ENCODE measurements at places on chromosomes 2 and 18.

DNA sequence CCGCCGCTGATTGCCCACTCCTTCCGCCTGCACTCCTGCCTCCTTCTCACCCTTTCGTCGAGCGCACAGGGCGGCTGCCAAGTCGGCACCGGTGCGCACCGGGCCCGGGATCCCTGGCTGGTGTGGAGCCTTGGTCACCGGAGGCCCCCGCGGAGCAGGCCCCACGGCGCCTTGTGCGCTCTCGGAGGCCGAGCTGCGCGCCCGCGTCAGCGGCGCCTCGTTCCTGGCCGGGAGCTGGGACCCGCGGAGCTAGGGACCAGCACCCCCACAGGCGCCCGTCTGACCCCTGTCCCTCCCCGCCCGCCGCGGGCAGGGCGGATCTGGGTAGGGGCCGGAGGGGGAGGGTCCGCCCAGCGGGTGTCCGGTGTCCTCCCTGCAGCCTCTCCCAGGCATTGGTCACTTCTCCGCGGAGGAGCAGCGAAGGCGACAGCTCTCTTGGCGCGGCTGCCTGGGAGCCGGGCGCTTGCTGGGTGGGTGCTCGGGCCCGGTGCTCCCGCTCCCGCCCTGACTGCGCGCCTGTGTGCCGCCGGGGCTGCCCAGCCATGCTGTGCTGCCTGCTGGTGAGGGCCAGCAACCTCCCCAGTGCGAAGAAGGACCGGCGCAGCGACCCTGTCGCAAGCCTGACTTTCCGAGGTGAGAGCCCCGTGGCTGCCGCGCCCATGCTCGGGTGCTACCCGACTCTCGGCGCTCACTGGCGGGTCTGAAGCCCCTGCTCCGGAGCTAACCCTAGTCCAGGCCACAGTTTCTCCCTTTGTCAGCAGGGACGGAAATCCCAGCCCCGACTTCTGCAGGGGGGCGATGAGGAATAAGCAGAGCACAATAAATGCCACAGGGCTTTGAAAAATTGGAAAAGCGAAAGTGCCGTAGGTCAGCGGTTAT is 13.2 kb downstream of the DYSF start:
- peak overlapping the region; percentile 58 for H3K27ac ChIP-seq
- no peaks in the 10 kb centered on the region for H3K36me3 ChIP-seq
- H3K4me3 ChIP-seq: peak overlapping the region; percentile 68
- DNase-seq: peak; percentile 71

GRCh38 chr2:16351137-16351536 is 314.5 kb downstream of the CYRIA start:
- no peaks in the 10 kb centered on the region for H3K4me1 ChIP-seq
- DNase-seq: no peak
- H3K36me3 ChIP-seq: no peaks in the 10 kb centered on the region
- H3K27me3 ChIP-seq: no peaks in the 10 kb centered on the region

DNA sequence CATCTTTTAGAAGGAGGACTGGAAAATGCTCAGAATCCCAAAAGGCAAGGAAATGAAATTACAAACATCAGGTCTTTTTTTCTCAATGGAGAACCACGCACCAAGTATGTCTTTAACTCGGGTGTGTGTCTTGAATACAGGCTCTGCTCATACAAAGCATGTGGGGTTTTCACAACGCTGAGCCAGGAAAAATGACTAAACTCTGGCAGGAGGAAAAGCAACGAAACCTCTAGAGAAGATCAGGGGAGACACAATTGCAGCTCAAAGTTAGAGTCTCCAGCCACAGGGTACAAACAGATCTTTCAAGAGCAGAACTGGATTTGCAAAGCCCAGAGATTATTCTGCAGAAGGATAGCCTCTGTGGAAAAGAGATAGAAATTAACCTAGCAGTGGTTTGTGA is 42.8 kb upstream of the TPO start:
- no peak for DNase-seq
- no peak overlapping the region for H3K4me3 ChIP-seq

GRCh38 chr2:74919827-74920226 is 38.6 kb upstream of the POLE4 start:
- H3K4me3 ChIP-seq: peak overlapping the region; percentile 39
- peaks cover 6% of the 10 kb centered on the region for H3K4me1 ChIP-seq
- no peaks in the 10 kb centered on the region for H3K27me3 ChIP-seq
- no peaks in the 10 kb centered on the region for H3K36me3 ChIP-seq

DNA sequence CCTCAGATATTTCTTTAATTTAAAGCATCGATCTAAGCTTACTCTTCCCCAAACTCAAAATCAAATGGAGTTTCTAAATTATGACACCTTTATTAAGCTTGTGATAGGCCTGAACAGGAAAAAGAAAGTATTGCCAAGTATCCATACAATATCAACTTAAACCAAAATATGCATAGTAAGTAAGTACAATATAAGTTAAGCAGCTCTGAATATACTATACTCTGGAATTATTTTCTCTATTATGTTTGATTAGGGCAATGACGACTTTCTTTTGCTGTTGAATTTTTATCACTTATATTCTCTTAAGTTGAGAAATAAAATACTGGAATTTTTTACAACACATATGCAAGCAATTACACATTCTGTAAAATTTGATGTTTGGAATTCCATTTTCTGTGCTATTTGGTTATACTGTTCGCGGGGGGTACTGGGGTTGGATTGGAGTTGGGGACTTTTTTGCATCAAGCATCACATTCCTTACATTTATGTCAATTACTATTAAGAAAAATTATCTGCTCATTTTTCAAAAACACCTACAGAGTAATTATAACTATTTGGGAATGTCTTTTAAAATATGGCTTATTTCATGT is 2.2 kb downstream of the COL5A2 start:
- no peaks in the 10 kb centered on the region for H3K27me3 ChIP-seq
- no peak overlapping the region for H3K27ac ChIP-seq

DNA sequence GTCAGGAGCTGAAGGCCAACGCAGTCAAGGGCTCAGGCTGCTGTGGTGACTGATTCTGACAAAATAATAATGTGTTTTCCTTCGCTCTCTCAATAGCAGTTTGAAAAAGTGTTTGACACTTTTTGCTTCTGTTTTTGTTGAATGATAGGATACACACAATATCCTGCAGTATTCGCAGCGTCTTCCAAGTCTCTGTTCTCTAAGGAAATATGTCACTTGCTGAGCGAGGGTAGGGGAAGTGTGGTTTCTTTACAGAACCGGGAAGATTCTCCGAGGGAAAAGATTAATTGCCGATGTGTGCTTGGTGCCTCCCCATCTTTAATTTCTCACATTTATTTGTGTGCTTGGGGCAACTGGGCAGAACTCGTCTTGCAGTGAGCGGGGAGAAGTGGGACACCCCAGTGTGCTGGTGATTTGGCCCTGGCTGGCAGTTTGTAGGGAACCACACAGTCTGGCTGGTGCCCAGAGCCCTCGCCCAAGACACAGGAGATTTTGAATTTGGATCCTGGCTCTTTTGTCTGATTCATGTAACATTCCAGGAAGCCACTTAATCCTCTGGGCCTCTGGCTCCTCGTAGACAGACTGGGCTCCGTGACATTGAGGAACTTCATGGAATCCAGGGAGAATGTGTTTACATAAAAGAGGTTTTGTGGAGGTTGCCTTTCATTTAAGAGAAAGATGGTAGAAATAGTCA is 169.4 kb downstream of the LDLRAD4 start:
- H3K36me3 ChIP-seq: no peaks in the 10 kb centered on the region
- peaks cover 2% of the 10 kb centered on the region for H3K4me1 ChIP-seq
- no peak overlapping the region for H3K4me3 ChIP-seq

GRCh38 chr2:21890716-21891115 is 766.9 kb downstream of the TDRD15 start:
- no peaks in the 10 kb centered on the region for H3K27me3 ChIP-seq
- no peaks in the 10 kb centered on the region for H3K4me1 ChIP-seq
- no peak for DNase-seq
- no peak overlapping the region for H3K27ac ChIP-seq
- no peak overlapping the region for H3K4me3 ChIP-seq

- H3K27me3 ChIP-seq: peaks cover 23% of the 10 kb centered on the region
- H3K4me3 ChIP-seq: no peak overlapping the region
- no peaks in the 10 kb centered on the region for H3K4me1 ChIP-seq
- H3K27ac ChIP-seq: no peak overlapping the region
Measured at GRCh38 chr2:16513626-16514025, 152.0 kb downstream of the CYRIA start.

- no peak for DNase-seq
- H3K27ac ChIP-seq: no peak overlapping the region
- H3K27me3 ChIP-seq: no peaks in the 10 kb centered on the region
- H3K4me3 ChIP-seq: no peak overlapping the region
- H3K4me1 ChIP-seq: no peaks in the 10 kb centered on the region
- no peaks in the 10 kb centered on the region for H3K36me3 ChIP-seq
Measured at GRCh38 chr2:40200366-40200915, 251.4 kb downstream of the SLC8A1 start.

GRCh38 chr2:216404010-216404618 is 8.2 kb upstream of the SMARCAL1 start:
- H3K36me3 ChIP-seq: no peaks in the 10 kb centered on the region
- H3K4me3 ChIP-seq: no peak overlapping the region
- DNase-seq: no peak
- H3K27ac ChIP-seq: no peak overlapping the region

DNA sequence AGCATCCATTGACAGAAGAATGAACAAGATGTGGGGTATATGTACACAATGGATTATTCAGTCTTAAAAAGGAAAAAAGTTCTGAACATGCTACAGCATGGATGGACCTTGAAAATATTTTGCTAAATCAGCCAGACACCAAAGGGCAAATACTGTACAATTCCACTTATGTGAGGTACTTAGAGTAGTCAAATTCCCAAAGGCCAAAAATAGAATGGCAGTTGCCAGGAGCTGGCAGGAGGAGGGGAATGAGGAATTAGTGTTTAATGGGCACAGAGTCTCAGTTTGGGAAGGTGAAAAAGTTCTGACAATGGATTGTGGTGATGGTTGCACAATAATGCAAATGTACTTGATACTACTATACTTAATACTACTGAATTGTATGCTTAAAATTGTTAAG is 193.2 kb downstream of the MBD2 start:
- H3K27me3 ChIP-seq: no peaks in the 10 kb centered on the region
- no peak for DNase-seq
- no peak overlapping the region for H3K27ac ChIP-seq

DNA sequence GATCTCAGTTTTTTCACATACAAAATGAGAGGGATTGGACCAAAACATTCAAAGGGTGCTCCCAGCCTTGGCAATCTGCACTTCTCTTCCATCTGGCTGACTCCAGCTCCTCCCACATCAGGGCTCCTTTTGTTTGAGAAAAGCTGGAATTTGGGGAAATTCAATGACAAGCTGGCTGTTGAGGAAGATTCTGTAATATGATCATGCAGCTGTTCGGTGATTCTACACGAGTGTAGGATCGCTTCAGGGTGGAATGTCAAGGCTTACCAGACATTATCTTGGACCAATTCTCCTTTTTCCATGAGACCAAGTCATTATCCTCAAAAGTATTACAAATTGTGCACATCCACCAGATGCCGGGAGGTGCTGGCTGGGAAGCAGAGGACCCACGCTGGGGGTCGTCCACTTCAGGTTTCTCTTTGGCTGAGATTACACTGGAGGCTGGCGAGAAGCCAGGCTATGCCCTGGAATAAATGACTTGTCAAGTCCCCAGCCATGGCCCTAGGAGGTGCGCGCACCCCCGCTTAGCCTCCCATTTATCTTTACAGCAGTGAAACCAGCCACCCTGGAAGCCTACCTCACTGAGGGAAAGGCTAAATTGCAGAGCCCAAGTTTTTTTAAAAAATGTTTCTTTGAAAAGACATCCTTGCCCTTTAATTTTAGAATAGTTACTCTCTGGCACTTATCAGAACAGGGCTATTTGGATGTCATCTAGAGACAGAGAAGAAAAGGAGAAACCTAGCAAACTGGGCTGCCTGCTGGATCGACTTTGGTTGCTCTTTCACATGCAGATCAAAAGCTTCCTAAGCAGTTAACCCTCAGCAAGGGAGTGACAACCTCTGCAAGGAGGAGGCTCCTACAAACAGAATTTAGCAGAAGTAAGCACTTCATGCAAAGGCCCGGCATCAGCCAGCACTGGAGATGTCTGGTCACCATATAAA is 42.5 kb upstream of the LCLAT1 start:
- no peaks in the 10 kb centered on the region for H3K27me3 ChIP-seq
- H3K36me3 ChIP-seq: no peaks in the 10 kb centered on the region
- DNase-seq: no peak
- peaks cover 21% of the 10 kb centered on the region for H3K4me1 ChIP-seq
- H3K27ac ChIP-seq: peak overlapping the region; percentile 51
- H3K4me3 ChIP-seq: no peak overlapping the region

GRCh38 chr2:31254237-31255203 is 20.6 kb downstream of the EHD3 start:
- no peaks in the 10 kb centered on the region for H3K36me3 ChIP-seq
- H3K4me1 ChIP-seq: no peaks in the 10 kb centered on the region
- no peak overlapping the region for H3K27ac ChIP-seq
- H3K27me3 ChIP-seq: no peaks in the 10 kb centered on the region
- DNase-seq: no peak

DNA sequence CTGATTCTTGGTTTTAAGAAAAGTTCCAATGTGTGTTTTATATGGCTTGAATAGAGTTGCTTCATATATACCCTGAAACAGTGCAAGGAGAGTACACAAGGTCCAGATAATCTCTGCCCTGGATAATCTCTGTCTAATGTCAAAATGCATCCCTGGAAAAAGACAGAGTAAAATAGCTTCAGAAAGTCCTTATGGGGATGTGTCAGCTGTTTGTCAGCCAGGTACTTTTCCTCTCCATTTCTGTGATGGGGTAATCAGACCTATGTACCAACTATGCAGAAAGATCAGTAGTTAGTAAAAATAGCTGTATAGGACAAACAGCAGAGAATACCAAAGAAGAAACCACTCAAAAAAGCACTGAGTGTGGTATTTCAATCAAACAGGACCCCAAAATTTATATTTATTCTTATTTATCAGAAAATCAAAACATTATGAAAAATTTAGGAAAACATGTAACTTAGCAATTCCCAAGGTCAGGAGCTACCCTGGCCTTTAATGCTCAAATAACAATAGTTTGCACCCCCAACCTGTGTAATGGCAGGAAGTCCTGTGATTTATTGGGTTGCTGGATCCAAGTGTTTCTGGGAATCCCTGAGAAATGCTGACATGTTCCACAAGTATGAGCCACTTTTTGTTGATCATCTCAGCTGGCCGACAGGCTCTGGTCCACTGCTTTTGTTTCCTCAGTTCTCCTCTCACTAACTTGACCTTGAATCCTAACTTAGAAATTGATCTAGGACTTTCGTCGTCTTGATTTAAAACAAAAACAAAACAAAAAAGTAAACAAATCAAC is 69.6 kb downstream of the MDH1 start:
- no peaks in the 10 kb centered on the region for H3K27me3 ChIP-seq
- no peaks in the 10 kb centered on the region for H3K4me1 ChIP-seq
- no peak for DNase-seq
- no peak overlapping the region for H3K4me3 ChIP-seq

- H3K4me3 ChIP-seq: no peak overlapping the region
- H3K27me3 ChIP-seq: no peaks in the 10 kb centered on the region
- H3K27ac ChIP-seq: no peak overlapping the region
- DNase-seq: no peak
- H3K36me3 ChIP-seq: no peaks in the 10 kb centered on the region
- H3K4me1 ChIP-seq: no peaks in the 10 kb centered on the region
Measured at GRCh38 chr2:189729430-189729829, 33.2 kb downstream of the OSGEPL1 start.

- no peak overlapping the region for H3K4me3 ChIP-seq
- no peaks in the 10 kb centered on the region for H3K27me3 ChIP-seq
- H3K36me3 ChIP-seq: peaks cover 66% of the 10 kb centered on the region
- no peak for DNase-seq
- no peaks in the 10 kb centered on the region for H3K4me1 ChIP-seq
- H3K27ac ChIP-seq: no peak overlapping the region
Measured at GRCh38 chr2:130165293-130166016, 15.9 kb downstream of the SMPD4 start.

Measured in upper lobe of right lung (tissue), 1 donor.